Fibroblast of skin of left quadriceps (primary cell): ENCODE measurements at places on chromosomes 4 and X.

- peak; percentile 18 for DNase-seq
Measured at GRCh38 chr4:69054578-69055200, 41.6 kb upstream of the UGT2B7 start.

- no peak for DNase-seq
Measured at GRCh38 chrX:154348646-154349358, 25.6 kb downstream of the FLNA start.

DNA sequence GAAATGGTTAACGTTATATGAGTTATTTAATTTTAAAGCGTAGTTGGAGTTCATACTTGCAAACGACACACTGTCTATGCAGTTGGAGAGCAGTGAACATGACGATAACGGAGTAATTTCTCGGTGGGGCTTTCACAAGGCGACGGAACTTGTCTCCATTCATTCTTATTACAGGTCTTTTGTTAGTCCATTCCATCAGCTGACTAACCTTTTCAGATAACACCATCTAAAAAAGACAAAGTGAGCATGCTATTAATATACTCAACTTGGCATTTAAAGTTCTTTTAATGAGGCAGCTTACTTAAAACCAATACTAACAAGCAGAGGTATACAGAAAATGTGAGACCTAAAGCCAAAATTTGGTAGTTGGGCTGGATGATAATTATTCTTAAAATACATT is 19.9 kb downstream of the MAGT1 start:
- no peak for DNase-seq

- peak; percentile 1 for DNase-seq
Measured at GRCh38 chrX:24982306-24982965, 33.3 kb downstream of the ARX start.
